ENCODE measurements at places on chromosomes 6 and 20. TPM values are rescaled to one million over a fixed set of nuclear protein-coding genes. Genes with fewer than 3 reads are reported as not detected.

DNA sequence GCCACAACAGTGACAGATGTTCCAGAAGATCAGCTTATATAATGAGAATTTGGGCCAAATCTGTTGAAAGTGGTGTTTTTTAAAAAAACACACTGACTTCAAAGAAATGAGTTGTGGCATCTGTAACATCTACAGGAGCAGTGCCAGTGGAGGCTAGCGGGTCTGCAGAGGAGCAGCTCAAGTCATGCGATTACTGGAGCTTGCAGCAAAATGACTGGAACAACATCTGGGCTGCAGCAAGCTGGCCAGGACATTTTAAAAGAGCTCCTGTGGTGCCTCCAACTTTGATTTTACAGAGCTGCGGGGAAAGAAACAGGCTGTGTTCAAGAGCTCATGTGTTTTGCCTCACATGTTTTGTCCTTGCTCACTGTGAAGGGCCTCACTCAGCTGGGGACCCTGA, 57.2 kb downstream of the TBX18 start:
- no peaks in the 10 kb centered on the region for H3K36me3 ChIP-seq
- no peak overlapping the region for H3K27ac ChIP-seq
- no peak overlapping the region for H3K4me3 ChIP-seq

The TAPBP gene
- total RNA-seq, result 92.6 TPM

GRCh38 chr20:34710861-34711574, 6.9 kb downstream of the TP53INP2 start:
- no peak overlapping the region for H3K4me3 ChIP-seq
- peaks cover 32% of the 10 kb centered on the region for H3K4me1 ChIP-seq
- peak; percentile 69 for DNase-seq
- H3K27me3 ChIP-seq, result no peaks in the 10 kb centered on the region

DNA sequence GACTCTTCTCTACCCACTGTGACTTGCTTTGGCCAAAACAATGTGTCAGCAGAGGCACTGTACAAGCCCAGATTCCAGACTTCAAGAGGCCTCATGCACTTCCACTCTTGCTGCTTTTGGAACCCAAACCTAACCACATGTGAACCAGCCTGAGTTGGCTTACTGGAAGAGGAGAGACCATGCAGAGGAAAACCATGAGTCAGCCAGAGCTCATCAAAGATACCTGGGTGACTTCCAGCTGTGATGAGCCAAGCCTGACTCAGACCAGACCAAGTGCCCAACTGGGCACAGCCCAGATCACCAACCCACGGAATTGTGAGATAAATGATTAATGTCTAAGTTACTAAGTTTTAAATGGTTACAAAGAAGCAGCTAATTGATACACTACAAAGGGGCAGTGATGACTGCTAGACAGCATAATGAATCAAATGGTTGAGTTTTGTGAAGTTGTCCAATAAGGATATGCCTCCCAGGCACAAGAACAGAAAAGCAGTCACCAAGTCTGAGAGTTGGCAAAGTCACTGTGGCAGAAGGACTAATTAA, 16.2 kb upstream of the BEND6 start:
- H3K4me1 ChIP-seq, result peaks cover 23% of the 10 kb centered on the region
- H3K27ac ChIP-seq, result peak overlapping the region; percentile 87
- DNase-seq, result no peak
- H3K4me3 ChIP-seq, result peak overlapping the region; percentile 51
- H3K27me3 ChIP-seq, result no peaks in the 10 kb centered on the region

DNA sequence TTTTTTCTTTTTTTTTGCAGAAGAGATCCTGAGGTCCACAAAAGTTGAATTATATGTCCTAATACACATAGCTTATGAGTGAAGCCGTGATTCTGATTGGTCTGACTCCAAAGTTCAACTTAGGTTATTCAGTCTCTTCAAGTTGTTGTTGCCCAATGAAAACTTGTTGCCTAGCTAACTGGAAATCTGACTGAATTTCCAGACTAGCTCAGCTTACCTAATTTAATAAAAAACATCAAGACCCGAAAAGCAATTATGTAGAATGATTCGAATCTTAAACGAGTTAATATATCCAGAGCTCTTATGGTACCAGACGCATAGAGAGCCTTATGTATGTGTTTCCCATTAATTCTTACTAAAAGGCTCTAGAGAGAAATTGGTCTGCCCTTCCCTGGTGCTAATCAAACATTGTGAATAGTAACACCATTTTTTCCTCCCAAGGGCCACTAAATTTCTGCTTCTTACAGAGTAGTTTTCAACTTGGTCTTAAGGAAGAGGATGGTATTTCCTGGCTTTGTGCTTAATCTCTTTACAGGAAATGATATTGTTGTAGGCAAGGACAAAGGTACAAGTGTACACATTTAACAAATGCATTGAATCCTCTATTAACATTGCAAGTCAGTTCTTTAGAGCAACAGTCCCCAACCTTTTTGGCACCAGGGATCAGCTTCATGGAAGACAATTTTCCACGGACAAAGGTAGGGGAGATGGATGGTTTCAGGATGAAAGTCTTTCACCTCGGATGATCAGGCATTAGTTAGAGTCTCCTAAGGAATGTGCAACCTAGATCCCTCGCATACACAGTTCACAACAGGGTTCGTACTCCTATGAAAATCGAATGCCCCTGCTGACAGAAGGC, 107.9 kb downstream of the TSHZ2 start:
- H3K27me3 ChIP-seq, result no peaks in the 10 kb centered on the region
- H3K27ac ChIP-seq, result no peak overlapping the region
- no peaks in the 10 kb centered on the region for H3K36me3 ChIP-seq
- H3K4me3 ChIP-seq, result no peak overlapping the region
- H3K4me1 ChIP-seq, result no peaks in the 10 kb centered on the region

DNA sequence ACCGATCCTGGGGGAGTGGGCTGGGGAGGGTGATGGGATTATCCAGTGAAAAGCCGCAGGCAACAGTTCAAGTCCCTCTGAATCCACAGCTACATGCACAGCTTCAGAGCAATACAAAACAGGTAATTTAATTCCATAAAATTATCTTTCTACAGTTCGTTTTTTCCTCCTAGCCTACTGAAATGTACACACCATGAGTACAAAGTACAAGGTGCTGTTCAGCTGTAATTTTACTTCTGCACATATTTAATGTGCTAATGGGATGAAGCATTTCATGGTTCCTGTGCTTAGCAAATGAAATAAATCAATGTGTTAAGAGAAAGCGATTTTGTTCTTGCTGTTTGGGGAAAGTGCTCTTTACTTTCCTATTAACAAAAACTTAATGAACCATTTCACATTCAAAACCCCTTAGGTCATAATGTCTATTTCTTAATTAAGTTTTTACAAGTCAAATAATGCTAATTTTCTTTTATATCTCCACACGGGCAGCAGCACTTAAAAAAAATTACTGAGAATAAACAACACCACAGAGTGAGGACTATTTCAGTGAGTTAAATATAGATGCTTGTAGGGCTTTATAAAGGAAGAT, 71.8 kb downstream of the INSM1 start:
- H3K36me3 ChIP-seq, result no peaks in the 10 kb centered on the region
- H3K4me3 ChIP-seq, result no peak overlapping the region
- H3K27me3 ChIP-seq, result no peaks in the 10 kb centered on the region

The ZGPAT gene
- 15.6 TPM for total RNA-seq

- H3K27ac ChIP-seq, result no peak overlapping the region
- H3K36me3 ChIP-seq, result no peaks in the 10 kb centered on the region
- no peak for DNase-seq
- no peaks in the 10 kb centered on the region for H3K4me1 ChIP-seq
- peaks cover 3% of the 10 kb centered on the region for H3K27me3 ChIP-seq
Observed at GRCh38 chr20:6635034-6635736, 132.3 kb upstream of the BMP2 start.

DNA sequence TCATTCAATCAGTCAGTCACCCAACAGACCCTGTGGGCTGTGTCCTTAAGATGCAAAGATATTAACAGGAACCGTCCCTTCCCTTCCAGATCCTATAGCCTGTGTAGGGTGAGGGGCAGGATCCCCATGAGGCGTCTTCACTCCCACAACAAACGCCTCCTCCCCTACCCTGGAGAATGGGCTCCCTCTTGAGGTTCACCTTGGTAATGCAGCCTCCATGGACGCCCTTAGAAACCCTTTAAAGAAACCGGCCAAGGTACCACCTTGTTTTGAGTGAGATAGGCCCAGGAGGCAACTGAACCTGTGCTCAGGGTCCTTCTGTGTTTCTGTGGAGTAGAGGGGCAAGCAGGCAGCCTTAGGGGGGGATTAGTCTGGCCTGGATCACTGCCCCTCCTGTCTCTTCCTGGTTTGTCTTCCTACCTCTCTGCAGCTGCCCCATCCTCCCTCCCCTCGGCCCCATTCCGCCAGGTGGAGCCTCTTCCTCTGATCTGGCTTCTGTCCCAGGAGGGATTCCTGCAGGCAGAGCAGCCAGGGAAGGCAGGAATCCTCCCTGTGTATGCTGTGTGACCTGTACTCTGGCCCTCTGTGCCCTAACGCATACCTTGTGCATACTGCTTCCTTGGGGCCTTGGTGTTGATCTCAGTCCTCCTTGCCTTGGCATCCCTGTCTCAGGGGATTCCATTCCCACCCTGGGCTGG, 6.6 kb upstream of the GUCA1A start:
- no peak overlapping the region for H3K4me3 ChIP-seq
- H3K27ac ChIP-seq, result no peak overlapping the region
- no peaks in the 10 kb centered on the region for H3K36me3 ChIP-seq
- H3K4me1 ChIP-seq, result peaks cover 9% of the 10 kb centered on the region
- H3K27me3 ChIP-seq, result peaks cover 1% of the 10 kb centered on the region

GRCh38 chr6:90384720-90385119, 88.1 kb upstream of the BACH2 start:
- no peak overlapping the region for H3K4me3 ChIP-seq
- H3K4me1 ChIP-seq, result no peaks in the 10 kb centered on the region

- DNase-seq, result no peak
- peaks cover 11% of the 10 kb centered on the region for H3K36me3 ChIP-seq
- peak overlapping the region; percentile 79 for H3K4me3 ChIP-seq
- H3K27ac ChIP-seq, result no peak overlapping the region
Observed at GRCh38 chr6:33428966-33429749, 9.3 kb downstream of the SYNGAP1 start.

DNA sequence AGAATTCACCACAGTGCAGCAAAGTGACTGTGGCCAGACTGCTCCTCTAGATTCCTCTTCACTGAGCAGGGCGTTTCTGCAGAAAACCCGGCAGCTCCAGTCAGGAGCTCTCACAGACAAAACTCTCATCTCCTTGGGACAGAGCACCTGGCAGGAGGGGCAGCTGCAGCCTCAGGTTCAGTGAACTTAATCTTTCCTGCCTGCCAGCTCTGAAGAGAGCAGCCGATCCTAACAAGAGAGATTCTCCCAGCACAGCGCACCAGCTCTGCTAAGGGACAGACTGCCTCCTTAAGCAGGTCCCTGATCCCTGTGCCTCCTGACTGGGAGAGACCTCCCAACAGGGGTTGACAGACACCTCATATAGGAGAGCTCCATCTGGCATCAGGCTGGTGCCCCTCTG, 1065.5 kb downstream of the GRIK2 start:
- no peak for DNase-seq
- H3K36me3 ChIP-seq, result no peaks in the 10 kb centered on the region
- no peaks in the 10 kb centered on the region for H3K27me3 ChIP-seq
- no peaks in the 10 kb centered on the region for H3K4me1 ChIP-seq
- H3K4me3 ChIP-seq, result no peak overlapping the region
- no peak overlapping the region for H3K27ac ChIP-seq

The LAMP5 gene
- under 0.01 TPM for total RNA-seq

The TRIM15 gene
- total RNA-seq, result not detected

The ADAM33 gene
- total RNA-seq, result 3.5 TPM

DNA sequence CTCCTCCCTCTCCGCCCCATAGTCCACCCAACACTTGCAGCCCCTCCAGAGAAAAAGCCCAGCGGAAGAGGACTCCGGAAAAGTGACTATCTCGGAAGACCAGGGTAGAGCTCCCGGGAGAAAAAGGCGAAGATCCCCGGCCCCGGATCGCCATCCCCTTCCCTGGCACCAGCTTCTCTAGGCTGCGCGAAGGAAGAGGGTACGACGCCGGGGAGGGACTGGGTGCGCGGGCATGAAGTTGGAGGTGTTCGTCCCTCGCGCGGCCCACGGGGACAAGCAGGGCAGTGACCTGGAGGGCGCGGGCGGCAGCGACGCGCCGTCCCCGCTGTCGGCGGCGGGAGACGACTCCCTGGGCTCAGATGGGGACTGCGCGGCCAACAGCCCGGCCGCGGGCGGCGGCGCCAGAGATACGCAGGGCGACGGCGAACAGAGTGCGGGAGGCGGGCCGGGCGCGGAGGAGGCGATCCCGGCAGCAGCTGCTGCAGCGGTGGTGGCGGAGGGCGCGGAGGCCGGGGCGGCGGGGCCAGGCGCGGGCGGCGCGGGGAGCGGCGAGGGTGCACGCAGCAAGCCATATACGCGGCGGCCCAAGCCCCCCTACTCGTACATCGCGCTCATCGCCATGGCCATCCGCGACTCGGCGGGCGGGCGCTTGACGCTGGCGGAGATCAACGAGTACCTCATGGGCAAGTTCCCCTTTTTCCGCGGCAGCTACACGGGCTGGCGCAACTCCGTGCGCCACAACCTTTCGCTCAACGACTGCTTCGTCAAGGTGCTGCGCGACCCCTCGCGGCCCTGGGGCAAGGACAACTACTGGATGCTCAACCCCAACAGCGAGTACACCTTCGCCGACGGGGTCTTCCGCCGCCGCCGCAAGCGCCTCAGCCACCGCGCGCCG, 822 bp downstream of the FOXQ1 start:
- no peak overlapping the region for H3K27ac ChIP-seq
- DNase-seq, result peak; percentile 58
- peak overlapping the region; percentile 35 for H3K4me3 ChIP-seq
- H3K27me3 ChIP-seq, result peaks cover 75% of the 10 kb centered on the region

GRCh38 chr6:79173378-79173777, 61.1 kb downstream of the HMGN3 start:
- H3K4me3 ChIP-seq, result no peak overlapping the region
- peaks cover 6% of the 10 kb centered on the region for H3K4me1 ChIP-seq
- no peak for DNase-seq
- H3K27me3 ChIP-seq, result no peaks in the 10 kb centered on the region

All from osteoblast (primary cell).